ENCODE measurements at places on chromosomes 6 and 20. TPM values are rescaled to one million over a fixed set of nuclear protein-coding genes. Genes with fewer than 3 reads are reported as not detected.

Gene ADGB
- total RNA-seq: 0.31 TPM

Gene LST1
- total RNA-seq: not detected

Gene APOBEC2
- not detected for total RNA-seq

Gene KCNG1
- total RNA-seq: 27.5 TPM

Gene GRM4
- 5.3 TPM for total RNA-seq

Gene HLA-DRB1
- 1.6 TPM for total RNA-seq

Gene DCDC2
- total RNA-seq: 1.3 TPM

Gene MEI4
- total RNA-seq: 0.31 TPM

Gene TNFRSF21
- total RNA-seq: 41.9 TPM

Gene CPXM1
- 8.8 TPM for total RNA-seq

Gene CLIC5
- 1.9 TPM for total RNA-seq

Gene MYMX
- total RNA-seq: not detected

Gene TMEM170B
- total RNA-seq: 56.0 TPM

Gene ADGRF5
- 11.3 TPM for total RNA-seq

Gene SEMG1
- not detected for total RNA-seq

Gene RNF182
- 71.1 TPM for total RNA-seq

Gene SLC4A11
- not detected for total RNA-seq

Gene ULBP1
- total RNA-seq: 1.9 TPM

Gene KCNB1
- 14.4 TPM for total RNA-seq

Gene NR2E1
- total RNA-seq: 13.5 TPM

Gene LY6G5B
- 13.5 TPM for total RNA-seq

Gene LTB
- total RNA-seq: not detected

Gene LY6G6C
- not detected for total RNA-seq

Gene TFAP2B
- total RNA-seq: not detected

Gene GLO1
- total RNA-seq: 65.1 TPM

Gene PRSS16
- 0.31 TPM for total RNA-seq

Gene SLC13A3
- 13.1 TPM for total RNA-seq

Gene CEP85L
- 58.2 TPM for total RNA-seq

Gene PLN
- not detected for total RNA-seq

Gene MUC21
- total RNA-seq: not detected

Gene WFDC10B
- not detected for total RNA-seq

Gene PTPRA
- 117 TPM for total RNA-seq

Gene C6orf58
- 2.2 TPM for total RNA-seq

Gene ROS1
- total RNA-seq: not detected

Gene TGM3
- total RNA-seq: 0.31 TPM

Gene MCM8
- 5.9 TPM for total RNA-seq

Gene TPD52L1
- total RNA-seq: 3.8 TPM

Gene PANK2
- 54.5 TPM for total RNA-seq

Gene MYCT1
- 2.2 TPM for total RNA-seq
